GM13977 (cell line): ENCODE measurements at places on chromosomes 16 and 17.

GRCh38 chr17:19341641-19342610 is 20.6 kb downstream of the B9D1 start:
- DNase-seq = no peak

- DNase-seq = no peak
Observed at GRCh38 chr16:50252874-50253513, 13.4 kb upstream of the ADCY7 start.

DNA sequence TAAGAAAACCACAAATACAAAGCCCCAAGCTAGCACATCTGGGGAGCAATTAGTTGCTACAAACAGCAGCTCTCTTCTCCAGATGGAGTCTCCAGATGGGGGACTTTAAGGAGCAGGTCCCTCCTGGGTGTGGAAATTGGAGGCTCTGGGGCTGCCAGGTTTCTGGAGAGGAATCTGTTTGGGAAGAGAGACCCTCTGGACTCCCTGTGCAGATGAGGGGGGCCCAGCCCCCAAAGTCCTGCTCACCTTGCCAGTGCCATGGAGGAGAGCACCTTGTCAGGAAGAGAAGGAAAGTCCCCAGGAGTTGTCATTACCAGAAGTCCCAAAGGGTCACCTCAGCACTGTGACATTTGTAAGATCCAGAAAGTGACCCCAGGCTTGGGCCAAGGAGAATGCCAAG is 14.8 kb downstream of the TEKT5 start:
- DNase-seq = no peak

DNA sequence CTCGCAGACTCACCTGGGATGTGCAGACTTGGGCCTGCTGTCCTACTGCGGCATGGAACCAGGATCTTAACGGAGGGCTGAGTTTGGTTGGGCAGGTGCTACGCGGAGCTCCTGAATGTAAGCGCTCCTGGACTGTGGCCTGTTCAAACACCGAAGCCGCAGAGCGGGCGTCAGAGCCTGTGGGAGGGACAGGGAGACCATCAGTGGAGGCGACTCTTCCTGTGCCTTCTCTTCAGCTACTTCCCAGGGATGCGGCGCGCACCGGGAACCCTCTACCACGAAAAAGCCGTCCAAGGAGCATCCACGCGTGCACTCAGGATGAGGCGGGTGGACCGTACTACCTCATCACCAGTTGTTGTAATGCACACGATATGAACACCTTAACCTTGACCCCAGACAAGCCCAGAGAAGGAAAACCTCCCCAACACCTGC is 2.0 kb downstream of the USP36 start:
- no peak for DNase-seq

GRCh38 chr16:7392206-7392605 is 59.6 kb downstream of the RBFOX1 start:
- DNase-seq = no peak

GRCh38 chr16:51107742-51108141 is 43.3 kb downstream of the SALL1 start:
- DNase-seq = no peak

DNA sequence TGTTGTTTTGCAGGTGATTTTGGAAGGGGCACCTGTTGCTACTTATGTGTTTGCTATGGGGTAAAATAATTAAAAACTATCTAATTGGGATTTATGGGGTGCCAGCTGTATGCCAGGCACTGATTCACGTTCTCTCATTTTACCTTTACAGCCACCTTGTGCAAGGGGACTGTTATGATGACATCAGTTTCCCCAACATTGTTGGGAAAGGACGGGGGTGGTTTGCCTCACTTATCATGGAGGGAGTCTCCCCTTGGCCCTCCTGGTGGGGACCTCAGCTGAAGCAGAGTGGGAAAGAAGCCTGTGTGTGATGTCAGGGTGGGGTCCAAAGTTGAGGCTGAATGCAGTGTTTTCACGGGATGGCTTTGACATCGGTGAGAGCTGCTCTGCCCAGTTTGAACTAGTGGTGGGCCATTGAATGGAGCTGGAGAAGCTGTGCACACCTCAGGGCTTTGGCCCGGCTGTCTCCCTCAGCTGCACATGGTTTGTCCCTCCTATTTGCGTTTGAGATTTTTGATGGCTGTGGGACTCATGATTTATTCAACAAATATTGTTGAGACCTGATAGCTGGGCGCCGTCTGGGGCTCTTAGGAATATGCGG is 36.1 kb downstream of the CMIP start:
- DNase-seq = no peak

DNA sequence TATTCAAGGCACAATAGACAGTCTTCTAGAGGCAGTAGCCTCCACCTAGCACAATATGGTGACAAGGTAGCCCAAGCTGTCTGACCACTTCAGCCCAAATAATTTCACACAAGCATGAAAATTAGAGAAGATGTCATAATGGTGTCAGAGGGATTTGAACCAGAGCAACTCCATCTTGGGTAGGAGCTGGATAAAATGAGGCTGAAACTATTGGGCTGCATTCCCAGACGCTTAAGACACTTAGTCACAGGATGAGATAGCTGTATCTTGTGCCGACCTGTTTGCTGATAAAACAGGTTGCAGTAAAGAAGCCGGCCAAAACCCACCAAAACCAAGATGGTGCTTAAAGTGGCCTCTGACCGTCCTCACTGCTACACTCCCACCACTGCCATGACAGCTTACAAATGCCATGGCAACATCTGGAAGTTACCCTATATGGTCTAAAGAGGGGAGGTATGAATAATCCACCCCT is 192.6 kb downstream of the CPPED1 start:
- DNase-seq = no peak

DNA sequence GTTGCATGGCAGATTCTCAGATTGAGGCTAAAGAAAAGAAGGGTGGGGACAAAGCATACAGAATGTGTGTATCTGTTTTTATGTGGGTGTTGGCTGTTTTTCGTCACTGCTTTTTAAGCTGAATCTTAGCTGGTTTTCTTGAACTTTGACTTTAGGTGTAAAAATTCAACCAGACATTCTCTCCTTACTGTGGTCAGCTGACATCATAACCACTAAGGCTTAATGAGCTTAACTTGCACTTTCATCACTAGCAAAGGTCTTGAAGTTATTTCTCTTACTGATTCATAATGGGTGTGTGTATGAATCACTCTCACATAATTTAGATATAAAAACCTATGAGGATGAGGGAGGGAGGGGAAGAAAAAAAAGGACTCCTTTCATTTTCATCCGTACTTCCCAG is 4.0 kb upstream of the CDC6 start:
- peak; percentile 39 for DNase-seq

DNA sequence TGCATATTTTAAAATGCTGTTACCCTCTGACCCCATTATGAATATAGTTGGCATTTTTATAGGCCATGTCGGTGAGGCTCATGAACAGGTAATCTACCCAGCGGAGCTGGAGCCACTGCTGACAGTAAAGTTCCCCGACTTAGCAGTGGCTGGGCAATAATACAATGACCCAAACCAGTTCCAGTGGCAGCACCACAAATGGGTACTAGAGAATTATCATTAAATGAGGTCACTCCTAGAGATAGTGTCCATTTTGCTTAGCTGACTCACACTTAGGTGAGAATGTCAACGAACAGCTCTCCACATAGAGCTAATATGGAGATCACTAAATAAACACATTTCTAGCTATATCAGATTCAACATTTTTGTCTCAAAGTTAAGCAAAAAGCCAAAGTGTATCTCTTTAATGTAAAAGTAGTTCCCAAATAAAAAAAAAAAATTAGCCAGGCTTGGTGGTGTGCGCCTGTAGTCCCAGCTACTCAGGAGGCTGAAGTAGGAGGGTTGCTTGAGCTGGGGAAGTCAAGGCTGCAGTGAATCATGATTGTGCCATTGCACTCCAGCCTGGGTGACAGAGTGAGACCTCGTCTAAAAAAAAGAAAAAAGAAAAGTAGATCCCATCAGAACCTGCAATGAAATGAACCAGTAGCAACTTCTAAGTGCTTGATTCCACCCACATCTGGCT is 7.4 kb downstream of the MYO1D start:
- no peak for DNase-seq

- no peak for DNase-seq
Observed at GRCh38 chr16:75909746-75910145, 183.5 kb upstream of the CPHXL start.

- no peak for DNase-seq
Observed at GRCh38 chr16:76650582-76650981, 373.4 kb downstream of the CNTNAP4 start.

GRCh38 chr16:9053006-9053601 is 38.3 kb upstream of the HAPSTR1 start:
- DNase-seq = no peak
